ENCODE measurements at places on chromosomes 1 and 21. TPM values are rescaled to one million over a fixed set of nuclear protein-coding genes. Genes with fewer than 3 reads are reported as not detected.

DNA sequence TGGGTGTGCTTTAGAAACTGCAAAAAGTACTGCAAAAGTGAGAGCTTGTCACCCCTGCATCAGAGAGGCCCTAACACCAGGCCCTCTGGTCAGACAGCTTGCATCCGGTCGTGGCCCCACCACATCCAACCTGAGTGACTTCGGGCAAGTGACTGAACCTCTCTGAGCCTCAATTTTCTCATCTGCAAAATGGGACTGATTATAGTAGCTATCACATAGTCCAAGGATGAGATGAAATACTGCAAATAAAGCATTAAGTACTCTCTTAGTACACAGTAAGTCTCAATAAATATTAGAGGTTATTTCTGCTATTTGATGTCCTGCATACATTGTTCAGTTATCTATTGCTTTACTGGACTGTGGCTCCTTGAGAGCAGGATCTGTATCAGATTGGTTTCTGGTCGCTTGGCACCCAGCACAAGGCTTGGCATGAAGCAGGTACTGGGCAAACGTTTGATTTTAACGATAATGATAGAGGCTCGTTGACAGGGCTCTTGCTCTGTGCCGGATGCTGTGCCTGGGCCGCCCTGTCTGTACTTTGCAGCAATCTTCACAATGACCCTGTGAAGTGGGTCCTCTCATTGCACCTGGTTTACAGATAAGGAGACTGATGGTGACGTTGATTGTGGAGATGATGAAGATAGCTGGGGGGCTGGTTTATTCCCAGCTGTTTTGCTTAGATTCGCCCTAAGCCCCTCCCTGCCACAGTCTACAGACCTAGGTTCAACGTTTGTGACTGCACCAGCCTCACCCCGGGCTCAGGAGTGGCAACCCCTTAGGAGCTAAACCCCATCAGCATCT, 43.6 kb downstream of the RAP1GAP start:
- H3K36me3 ChIP-seq, result no peaks in the 10 kb centered on the region
- no peak for DNase-seq
- H3K4me3 ChIP-seq, result no peak overlapping the region
- peaks cover 18% of the 10 kb centered on the region for H3K27me3 ChIP-seq
- peaks cover 4% of the 10 kb centered on the region for H3K4me1 ChIP-seq

- no peaks in the 10 kb centered on the region for H3K36me3 ChIP-seq
- peaks cover 3% of the 10 kb centered on the region for H3K4me1 ChIP-seq
- no peak for DNase-seq
- peaks cover 8% of the 10 kb centered on the region for H3K27me3 ChIP-seq
Observed at GRCh38 chr1:209567698-209568175, 15.8 kb upstream of the CAMK1G start.

VN1R5 gene
- not detected for total RNA-seq

DNA sequence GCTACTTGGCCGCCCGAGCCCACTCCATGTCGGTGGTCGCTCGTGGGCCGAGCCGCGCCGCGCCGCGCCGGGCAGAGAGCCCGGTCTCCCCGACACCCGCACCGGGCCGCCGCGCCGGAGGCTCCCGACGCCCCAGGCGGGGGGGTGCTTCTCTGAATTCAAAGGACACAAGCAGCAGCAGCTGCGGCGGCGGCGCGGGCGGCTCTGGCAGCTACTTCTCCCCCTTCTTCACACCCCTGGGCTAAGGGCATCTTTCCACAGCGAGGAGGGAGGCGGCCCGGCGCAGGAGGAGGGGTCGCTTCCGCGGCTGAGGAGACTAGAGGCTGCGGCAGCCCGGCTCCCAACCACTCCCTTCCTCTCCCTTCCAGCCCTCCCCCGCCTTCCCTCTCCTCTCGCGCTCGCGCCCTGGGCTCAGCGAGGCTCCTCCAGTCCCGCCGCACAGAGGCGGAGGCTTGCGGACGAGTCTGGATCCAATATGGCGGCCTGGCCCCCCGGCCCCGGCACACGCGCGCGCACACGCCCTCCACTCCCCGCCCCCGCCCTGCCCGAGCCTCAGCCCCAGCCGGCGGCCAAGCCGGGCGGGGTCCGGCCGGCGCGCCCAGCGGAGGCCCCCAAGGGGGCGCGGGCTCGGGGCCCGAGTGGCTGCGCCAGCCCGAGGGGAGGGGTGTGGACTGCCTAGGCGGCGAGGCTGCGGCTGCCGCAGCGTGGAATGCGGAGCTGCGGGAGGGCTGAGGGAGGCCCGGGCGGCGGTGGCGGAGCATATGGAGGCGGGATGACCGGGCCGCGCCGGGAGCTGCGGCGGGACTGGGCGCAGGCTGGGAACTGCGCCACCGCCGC, at the start of gene CDC42BPA:
CDC42BPA (minus strand) TSS at position 477 of the 837 bp plus-strand sequence. CDS start 1,310 bp downstream, outside the sequence.
- H3K27ac ChIP-seq, result peak within 1 kb of the TSS; percentile 92
- DNase-seq, result peak; percentile 87
- peaks cover 3% of the 10 kb centered on the region for H3K27me3 ChIP-seq
- peaks cover 9% of the 10 kb centered on the region for H3K4me1 ChIP-seq
- peaks cover 4% of the 10 kb centered on the region for H3K36me3 ChIP-seq

DNA sequence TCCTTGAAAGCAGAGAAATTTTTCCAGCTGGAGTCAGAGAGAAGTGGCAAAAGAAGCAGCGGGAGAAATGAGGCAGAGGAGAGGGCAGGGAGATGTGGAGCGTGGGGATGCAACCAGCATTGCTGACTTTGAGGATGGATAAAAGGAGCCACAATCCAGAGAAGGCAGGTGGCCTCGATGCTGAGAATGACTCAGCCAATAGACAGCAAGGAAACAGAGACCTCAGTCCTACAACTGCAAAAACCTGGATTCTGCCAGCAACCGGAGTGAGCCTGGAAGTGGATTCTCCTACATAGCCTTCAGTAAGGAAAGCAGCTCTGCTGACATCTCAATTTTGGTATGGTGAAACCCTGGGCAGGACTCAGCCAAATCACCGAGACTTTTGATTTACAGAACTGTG, 128.9 kb upstream of the ATP1B1 start:
- H3K36me3 ChIP-seq, result no peaks in the 10 kb centered on the region
- peaks cover 5% of the 10 kb centered on the region for H3K27me3 ChIP-seq
- no peaks in the 10 kb centered on the region for H3K4me1 ChIP-seq
- H3K4me3 ChIP-seq, result no peak overlapping the region

DNA sequence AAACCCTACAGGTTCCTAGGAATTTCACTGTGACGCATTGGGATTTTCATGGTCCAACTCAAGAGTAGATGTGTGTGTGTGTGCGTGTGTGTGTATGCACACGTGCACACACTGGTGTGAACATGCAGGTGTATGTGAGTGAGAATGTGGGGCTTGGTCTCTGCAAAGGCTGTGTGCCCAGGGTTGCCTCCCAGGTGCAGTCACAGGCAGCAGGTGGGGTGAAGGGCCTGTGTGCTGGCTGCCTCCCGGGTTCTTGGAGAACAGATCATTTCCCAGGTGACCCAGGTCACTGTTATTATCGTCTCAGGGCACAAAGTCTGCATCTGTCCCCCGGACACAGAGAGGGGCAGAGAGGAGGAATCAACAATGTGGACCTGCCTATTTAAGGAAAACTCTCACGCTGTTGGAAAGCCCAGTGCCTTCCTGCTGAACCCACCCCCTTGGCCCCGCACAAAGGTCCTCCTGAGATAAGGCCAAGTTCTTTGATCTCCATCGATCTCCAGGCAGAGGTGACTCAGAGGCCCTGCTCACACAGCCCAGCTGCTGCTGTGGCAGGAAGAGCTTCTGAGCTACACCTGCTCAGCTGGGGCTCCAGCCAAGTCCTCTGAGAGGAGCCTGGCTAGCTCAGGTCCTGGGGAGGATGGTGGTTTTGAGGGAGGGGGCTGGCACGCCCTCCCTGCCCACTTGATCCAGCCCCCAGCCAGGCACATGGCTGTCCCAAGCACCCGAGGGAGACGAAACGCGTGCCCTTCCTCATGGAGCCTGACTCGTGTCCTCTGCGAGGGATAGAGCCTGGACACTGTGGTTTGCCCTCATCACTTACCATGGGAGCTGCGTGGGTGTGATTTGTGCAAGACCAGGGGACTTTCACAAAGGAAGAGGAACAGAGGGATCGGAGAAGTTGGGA, 134.0 kb upstream of the ARHGEF16 start:
- DNase-seq, result no peak
- H3K36me3 ChIP-seq, result peaks cover 12% of the 10 kb centered on the region
- no peak overlapping the region for H3K27ac ChIP-seq

ATPAF1 gene
- total RNA-seq, result 29.8 TPM

GRCh38 chr1:154349121-154349520, 23.8 kb downstream of the ATP8B2 start:
- H3K27ac ChIP-seq, result no peak overlapping the region
- H3K4me1 ChIP-seq, result peaks cover 37% of the 10 kb centered on the region
- H3K4me3 ChIP-seq, result no peak overlapping the region

GRCh38 chr1:46547481-46548383, 3.7 kb downstream of the KNCN start:
- DNase-seq, result no peak
- H3K27ac ChIP-seq, result no peak overlapping the region
- H3K36me3 ChIP-seq, result peaks cover under 1% of the 10 kb centered on the region

- no peak overlapping the region for H3K4me3 ChIP-seq
- H3K36me3 ChIP-seq, result peaks cover 5% of the 10 kb centered on the region
- peak overlapping the region; percentile 25 for H3K27ac ChIP-seq
- H3K4me1 ChIP-seq, result peaks cover 7% of the 10 kb centered on the region
- no peak for DNase-seq
Observed at GRCh38 chr1:232369451-232370296, 260.3 kb downstream of the SIPA1L2 start.

ANKRD45 gene
- total RNA-seq, result 1.3 TPM

KCNJ6 gene
- 0.41 TPM for total RNA-seq

- H3K27me3 ChIP-seq, result no peaks in the 10 kb centered on the region
- peak overlapping the region; percentile 63 for H3K4me3 ChIP-seq
- H3K4me1 ChIP-seq, result peaks cover 49% of the 10 kb centered on the region
Observed at GRCh38 chr1:21099034-21099868, 77.4 kb downstream of the EIF4G3 start.

GRCh38 chr1:230713915-230714764, at the start of gene AGT:
Gene AGT (minus strand): TSS chr1:230714122. CDS start chr1:230710823, 3,299 bp downstream.
- no peak for DNase-seq
- peaks cover 9% of the 10 kb centered on the region for H3K27me3 ChIP-seq
- no peaks in the 10 kb centered on the region for H3K36me3 ChIP-seq
- H3K27ac ChIP-seq, result no peak within 1 kb of the TSS
- H3K4me1 ChIP-seq, result peaks cover 2% of the 10 kb centered on the region

GRCh38 chr1:32798679-32799416, 18.3 kb downstream of the YARS1 start:
- peak overlapping the region; percentile 61 for H3K27ac ChIP-seq
- no peak overlapping the region for H3K4me3 ChIP-seq
- DNase-seq, result no peak
- H3K27me3 ChIP-seq, result peaks cover 7% of the 10 kb centered on the region
- H3K36me3 ChIP-seq, result peaks cover 23% of the 10 kb centered on the region
- H3K4me1 ChIP-seq, result peaks cover 9% of the 10 kb centered on the region

GRCh38 chr1:202038688-202039346, 28.4 kb downstream of the ELF3 start:
- H3K4me3 ChIP-seq, result no peak overlapping the region
- H3K36me3 ChIP-seq, result no peaks in the 10 kb centered on the region
- DNase-seq, result no peak
- no peaks in the 10 kb centered on the region for H3K27me3 ChIP-seq
- H3K27ac ChIP-seq, result no peak overlapping the region

- H3K27me3 ChIP-seq, result no peaks in the 10 kb centered on the region
- H3K4me1 ChIP-seq, result no peaks in the 10 kb centered on the region
- no peak overlapping the region for H3K27ac ChIP-seq
Observed at GRCh38 chr21:29521872-29522271, 223.2 kb downstream of the BACH1 start.

DNA sequence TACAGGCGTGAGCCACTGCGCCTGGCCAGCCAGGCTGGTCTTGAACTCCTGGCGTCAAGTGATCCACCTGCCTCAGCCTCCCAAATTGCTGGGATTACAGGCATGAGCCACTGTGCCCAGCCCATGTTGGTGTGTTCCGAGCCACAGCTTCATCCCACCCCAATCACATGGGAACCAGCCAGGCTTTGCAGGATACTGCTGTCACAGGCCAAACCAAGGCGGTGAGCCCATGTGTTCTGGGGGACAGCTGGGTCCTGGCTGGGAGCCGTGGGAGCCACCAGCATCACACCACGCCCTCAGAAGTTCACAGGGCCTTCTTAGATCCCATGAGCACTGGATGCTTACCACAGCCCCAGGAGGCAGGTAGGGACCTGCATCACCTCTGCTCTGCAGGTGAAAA, 56.9 kb downstream of the DHRS3 start:
- DNase-seq, result no peak
- H3K4me1 ChIP-seq, result no peaks in the 10 kb centered on the region
- H3K27ac ChIP-seq, result no peak overlapping the region
- H3K27me3 ChIP-seq, result peaks cover 3% of the 10 kb centered on the region

GRCh38 chr1:83920320-83920719, 78.6 kb downstream of the TTLL7 start:
- no peaks in the 10 kb centered on the region for H3K36me3 ChIP-seq
- H3K4me1 ChIP-seq, result no peaks in the 10 kb centered on the region
- H3K4me3 ChIP-seq, result no peak overlapping the region
- H3K27me3 ChIP-seq, result no peaks in the 10 kb centered on the region
- no peak overlapping the region for H3K27ac ChIP-seq

- H3K27me3 ChIP-seq, result peaks cover 2% of the 10 kb centered on the region
- H3K36me3 ChIP-seq, result no peaks in the 10 kb centered on the region
- H3K4me3 ChIP-seq, result no peak overlapping the region
- no peak for DNase-seq
Observed at GRCh38 chr1:87362063-87362833, 33.6 kb downstream of the LMO4 start.

DNA sequence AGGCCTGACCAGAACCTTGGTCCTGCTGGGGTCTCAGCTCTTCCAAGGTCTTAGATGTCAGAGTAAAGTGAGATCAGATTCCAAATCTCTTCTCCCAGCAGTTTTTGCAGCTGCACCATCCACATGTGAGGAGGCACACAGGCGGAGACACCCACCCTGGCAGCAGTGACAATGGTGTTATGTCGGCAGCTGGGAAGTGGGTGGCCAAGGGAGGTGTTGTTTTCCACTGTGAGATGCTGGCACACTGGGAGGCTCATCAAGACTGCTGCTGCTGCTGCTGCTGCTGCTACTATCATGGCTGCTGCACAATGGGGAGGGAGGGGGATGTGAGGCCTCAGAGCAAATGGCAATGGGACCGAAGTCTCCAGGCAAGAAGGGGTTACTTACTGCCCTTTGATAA, 23.6 kb downstream of the CAMK2N1 start:
- H3K27me3 ChIP-seq, result peaks cover 6% of the 10 kb centered on the region
- no peaks in the 10 kb centered on the region for H3K4me1 ChIP-seq
- no peak overlapping the region for H3K4me3 ChIP-seq
- DNase-seq, result no peak

DAP3 gene
- 120 TPM for total RNA-seq

OR2L2 gene
- total RNA-seq, result not detected

KCNK2 gene
- total RNA-seq, result not detected

- no peak for DNase-seq
- H3K27ac ChIP-seq, result no peak overlapping the region
- no peak overlapping the region for H3K4me3 ChIP-seq
Observed at GRCh38 chr1:180611016-180611930, 20.5 kb upstream of the XPR1 start.

C1orf74 gene
- 2.8 TPM for total RNA-seq

DNA sequence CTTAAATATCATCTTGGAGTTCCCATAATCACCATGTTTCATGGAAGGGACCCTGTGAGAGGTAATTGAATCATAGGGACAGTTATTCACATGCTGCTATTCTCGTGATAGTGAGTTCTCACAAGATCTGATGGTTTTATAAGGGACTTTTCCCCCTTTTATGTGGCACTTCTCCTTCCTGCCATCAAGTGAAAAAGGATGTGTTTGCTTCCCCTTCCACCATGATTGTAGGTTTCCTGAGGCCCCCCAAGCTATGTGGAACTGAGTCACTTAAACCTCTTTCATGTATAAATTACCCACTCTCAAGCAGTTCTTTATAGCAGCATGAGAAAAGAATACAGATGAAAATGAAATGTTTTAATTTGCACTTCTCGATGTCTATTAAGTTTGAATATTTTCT, 112.0 kb downstream of the ZNF648 start:
- no peak overlapping the region for H3K4me3 ChIP-seq
- no peak overlapping the region for H3K27ac ChIP-seq
- no peaks in the 10 kb centered on the region for H3K36me3 ChIP-seq
- no peak for DNase-seq

KCNJ15 gene
- 0.97 TPM for total RNA-seq
